ENCODE measurements at places on chromosomes 5 and 9.

- DNase-seq = no peak
These were observed 13.6 kb downstream of the CCNH start for GRCh38 chr5:87398981-87399614.

DNA sequence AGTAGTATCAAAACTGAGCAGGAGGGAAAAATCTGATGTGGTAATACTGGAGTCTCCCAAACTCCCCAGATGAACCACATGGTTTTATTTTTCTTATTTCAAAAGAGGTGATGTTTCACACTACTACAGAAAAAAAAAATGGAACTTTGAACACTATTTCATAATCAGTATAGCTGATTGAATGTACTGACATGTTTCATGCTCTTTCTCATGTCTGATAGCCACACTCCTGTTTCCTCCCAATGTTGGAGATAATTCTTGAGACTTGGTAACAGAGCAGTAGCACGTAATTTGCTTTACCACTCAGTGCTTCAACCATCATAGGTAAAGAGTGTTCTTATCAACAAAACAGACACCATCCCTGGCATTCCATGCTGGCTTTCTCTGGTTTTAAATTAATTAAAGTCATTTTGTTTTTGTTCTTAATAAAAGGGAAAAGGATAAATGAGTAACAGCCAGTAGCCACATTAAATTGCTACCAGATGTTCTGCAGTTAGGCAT, 85.2 kb downstream of the MUSK start:
- DNase-seq = no peak

DNA sequence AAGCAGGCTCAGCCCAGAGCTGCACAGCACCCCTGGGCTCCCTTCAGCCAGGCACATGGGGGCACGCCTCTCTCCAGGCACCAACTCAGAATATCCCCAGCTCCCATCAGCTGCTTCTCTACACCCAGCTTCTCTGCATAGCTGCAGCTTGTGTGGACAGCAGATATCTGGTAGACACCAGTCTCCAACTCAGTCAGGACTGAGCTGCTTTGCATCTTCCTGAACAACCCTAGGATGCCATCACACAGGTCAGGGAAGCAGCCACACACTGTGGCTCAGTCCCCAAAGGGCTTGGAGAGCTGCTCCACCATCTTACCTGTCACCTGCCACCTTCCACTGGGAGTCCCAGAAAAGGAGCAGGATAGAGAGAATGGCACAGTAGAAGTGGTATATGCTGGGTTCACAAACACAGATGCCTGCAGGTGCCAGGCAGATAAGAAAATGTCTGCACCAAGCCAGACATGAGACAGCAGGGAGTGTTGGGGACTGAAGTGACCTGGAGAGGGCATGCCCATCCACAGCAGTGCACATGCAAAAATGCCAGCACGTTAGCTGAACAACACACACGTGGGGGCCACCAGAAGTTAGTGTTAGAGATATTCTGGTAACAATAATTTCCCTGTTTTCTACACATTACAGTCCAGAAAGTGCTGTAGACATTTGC, 42.0 kb downstream of the THBS4 start:
- no peak for DNase-seq

GRCh38 chr5:101271416-101271815, 368.3 kb upstream of the ST8SIA4 start:
- no peak for DNase-seq

DNA sequence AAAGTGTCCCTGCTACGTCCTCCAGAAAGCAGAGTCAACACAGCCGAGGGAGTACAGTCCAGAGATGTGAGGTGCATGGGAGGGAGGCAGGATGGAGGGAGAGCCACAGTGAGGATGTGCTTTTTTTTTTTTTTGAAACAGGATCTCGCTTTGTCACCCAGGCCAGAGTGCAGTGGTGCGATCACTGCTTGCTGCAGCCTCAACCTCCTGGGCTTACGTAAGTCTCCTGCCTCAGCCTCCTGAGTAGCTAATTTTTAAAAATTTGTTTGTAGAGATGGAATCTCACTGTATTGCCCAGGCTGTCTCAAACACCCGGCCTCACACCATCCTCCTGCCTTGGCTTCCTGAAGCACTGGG, 33.2 kb upstream of the ALDH1B1 start:
- DNase-seq = no peak

- no peak for DNase-seq
These were observed 26.4 kb upstream of the NSMF start for GRCh38 chr9:137485343-137486140.

- DNase-seq = no peak
These were observed 72.4 kb upstream of the MPDZ start for GRCh38 chr9:13351778-13352386.

DNA sequence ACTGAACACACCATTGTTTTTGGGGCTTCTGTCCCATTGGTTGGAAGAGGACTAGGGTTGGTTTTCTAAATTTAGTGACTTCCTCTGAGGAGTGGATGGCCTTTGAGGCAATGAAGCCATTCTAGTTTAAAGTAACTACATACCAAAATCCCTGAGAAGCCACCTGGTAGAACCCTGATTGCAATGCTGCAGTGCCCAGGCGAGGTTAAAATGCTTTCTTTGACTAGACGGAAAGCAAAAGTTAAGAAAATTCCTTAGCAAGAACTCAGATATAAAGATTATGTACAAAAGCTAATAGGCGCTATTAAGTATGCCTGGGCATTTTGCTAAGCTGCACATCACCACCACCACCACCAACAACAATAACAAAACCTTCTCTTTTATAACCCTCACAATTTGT, 20.6 kb downstream of the GLRX start:
- DNase-seq = no peak

GRCh38 chr5:108681079-108681921, 66.4 kb upstream of the FER start:
- no peak for DNase-seq

- DNase-seq = no peak
These were observed 54.2 kb upstream of the AKNA start for GRCh38 chr9:114442022-114442421.

DNA sequence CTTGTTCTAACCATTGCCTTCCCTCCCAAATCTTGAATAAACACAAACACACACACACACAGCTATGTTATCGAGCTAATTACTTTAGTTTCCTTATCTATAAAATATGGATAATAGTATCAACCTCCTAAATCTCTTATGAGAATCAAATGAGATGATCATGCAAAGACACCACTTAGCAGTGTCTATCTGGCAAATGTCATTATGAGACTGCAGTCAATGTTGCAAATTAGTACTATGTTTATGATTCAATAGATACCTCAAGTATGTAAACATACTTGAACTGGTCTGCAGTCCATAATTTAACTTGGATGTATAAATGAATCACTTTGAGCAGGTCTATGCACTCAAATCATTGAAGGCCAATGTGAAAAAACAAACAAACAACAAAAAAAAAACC, 22.2 kb upstream of the ERAP2 start:
- DNase-seq = no peak

DNA sequence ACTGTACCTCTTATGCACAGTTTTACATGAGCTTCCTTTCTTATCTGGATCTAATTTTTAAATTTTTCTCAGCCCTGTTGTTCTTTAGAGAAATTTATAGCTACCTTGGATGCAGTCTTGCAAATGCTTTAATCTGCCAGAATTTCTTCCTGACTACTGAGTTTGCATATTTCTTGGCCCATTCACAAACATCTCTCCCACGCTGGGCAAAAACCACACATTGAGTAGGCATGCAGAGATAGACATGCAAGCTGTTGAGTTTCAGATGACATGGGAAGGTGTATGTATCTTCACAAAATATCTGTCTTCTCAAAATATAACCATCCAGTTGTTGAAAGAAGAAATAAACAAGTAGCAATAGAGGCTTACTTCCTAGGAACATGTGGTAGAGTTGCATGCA, 101.2 kb downstream of the PARP8 start:
- DNase-seq = no peak

- DNase-seq = no peak
These were observed 240.8 kb upstream of the ZNF462 start for GRCh38 chr9:106622164-106622487.

DNA sequence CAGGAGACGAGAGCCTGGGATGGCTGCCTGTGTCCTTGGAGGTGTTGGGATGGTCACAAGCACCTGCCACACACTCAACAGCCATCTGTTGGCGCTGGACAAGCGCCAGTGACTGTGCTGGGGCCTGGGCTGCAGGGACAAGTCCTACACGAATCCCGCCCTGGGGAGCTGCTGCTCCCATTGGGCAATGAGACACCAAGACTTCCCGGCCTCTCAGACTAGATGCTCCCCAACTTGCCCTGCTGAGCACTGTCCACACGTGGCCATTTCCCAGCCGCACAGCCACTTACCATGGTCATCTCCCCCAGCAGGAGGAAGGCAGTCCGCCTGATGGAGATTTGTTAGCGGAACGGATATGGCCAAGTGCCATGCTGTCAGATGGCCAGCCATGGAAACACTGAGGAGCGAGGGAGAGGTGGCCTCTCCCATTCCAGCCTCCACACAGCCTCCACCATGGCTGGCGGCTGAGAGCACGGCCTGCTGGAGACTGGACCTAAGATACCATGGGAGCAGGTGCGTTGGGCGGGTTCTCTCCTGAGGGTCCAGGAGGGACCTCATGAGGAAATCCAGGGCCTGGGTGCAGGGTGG, 43.9 kb downstream of the PRRT1B start:
- DNase-seq = no peak

DNA sequence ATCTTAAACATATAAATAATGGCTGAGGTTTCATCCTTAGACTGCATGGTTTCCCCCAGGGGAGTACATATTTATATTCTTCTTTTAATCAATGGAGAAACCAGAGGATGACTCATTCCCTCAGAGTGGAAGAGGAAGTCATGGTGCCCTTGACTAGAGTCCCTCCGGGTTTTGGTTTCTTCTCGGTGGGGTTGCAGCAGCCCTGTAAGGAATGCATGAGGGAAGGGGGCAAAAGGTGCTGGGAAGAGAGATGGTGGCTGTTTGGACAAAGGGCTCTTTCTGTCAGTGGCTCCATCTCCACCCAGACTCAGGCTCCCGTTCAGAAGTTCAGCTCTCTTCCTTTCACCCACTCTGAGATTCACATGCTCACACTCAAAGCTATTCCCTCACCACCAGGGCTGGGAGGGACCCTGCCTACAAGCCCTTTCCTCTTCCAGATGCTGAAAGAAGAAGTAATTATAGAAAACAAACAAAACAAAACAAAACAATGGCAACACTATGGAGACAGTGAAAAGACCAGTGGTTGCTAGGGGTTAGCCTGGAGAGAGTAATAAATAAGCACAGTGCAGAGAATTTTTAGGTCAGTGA, 129.8 kb upstream of the IL12B start:
- no peak for DNase-seq

- DNase-seq = no peak
These were observed 727 bp downstream of the TRIM7 start for GRCh38 chr5:181204113-181204825.

GRCh38 chr9:20566401-20566800, 55.9 kb downstream of the MLLT3 start:
- no peak for DNase-seq

- no peak for DNase-seq
These were observed 153.6 kb downstream of the GLIS3 start for GRCh38 chr9:4146293-4146692.

- DNase-seq = no peak
These were observed 169.7 kb downstream of the YTHDC2 start for GRCh38 chr5:113683211-113683610.

GRCh38 chr9:14080959-14081542, 232.9 kb downstream of the NFIB start:
- DNase-seq = no peak

DNA sequence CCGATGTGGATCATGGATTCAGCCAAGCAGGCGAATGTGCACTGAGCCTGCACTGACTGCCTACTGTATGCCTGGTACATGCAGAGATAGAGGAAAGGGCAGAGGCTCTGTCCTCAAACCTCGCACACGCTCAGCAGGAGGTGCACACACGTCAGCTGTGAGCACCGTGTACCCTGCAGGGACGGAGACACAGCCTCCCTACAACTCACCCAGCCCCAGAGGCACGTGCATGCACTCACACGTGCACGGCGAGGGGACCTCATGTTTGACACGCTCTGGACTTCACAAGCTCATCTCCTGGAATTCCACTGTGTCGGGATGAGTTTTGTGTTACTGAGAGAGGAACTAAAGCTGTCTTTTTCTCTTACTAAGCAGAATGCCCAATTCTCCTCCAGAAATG, 48.4 kb downstream of the IRX2 start:
- no peak for DNase-seq

DNA sequence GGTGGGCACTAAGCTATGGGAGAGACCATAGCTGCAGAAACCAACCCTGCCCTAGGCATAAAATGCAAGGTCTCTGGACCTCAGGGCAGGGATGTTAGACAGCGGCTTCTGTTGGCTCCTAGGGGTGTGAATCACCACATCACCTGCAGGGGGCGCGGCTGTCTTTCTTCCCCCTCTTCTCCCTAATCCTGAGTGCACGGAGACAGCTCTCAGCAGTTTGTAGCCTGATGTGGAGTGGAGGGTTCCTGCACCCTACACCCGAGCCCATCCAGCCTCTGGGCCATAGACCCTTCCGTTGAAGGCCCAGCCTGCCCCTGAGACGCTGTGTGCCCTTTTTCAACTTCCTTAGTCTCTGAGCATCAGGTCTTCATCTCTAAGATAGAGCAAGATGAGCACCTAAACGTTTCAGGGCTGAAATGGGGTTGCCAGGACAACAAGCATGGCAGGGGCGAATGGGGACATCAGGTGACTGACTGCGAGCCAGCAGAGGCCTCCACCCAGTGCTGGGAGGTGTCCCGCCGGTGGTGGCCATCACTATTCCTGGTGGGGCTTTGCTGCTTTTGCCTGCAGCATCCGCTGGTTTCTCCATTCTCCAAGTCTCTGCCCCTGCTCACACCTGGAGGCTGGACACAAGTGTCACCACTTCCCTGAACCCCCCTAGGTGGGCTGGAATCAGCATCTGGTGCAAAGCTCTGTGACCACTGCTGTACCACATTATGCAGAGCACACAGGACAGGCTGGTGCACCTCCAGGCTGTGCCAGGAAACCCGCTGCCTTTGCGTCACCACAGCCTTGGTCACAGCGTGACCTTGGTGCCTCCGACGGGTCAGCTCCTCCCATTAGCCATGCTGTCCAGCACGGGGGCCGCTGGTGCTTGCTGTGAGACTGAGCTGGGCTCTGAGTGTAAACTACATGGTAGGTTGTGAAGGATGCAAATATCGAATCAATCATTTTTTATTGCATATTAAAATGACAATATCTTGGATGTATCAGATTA, 2.5 kb upstream of the SEC16A start:
- DNase-seq = peak; percentile 76

- DNase-seq = no peak
These were observed 454.5 kb upstream of the ZNF608 start for GRCh38 chr5:125200866-125201373.

GRCh38 chr9:81461196-81461595, 228.2 kb downstream of the TLE1 start:
- no peak for DNase-seq

GRCh38 chr9:89669361-89669842, 64.6 kb downstream of the GADD45G start:
- no peak for DNase-seq

Data from activated CD8-positive, alpha-beta memory T cell treated with anti-CD3 and anti-CD28 coated beads for 1 hour (primary cell).